Endothelial cell of umbilical vein (primary cell): ENCODE measurements at places on chromosomes 2 and 18. TPM values are rescaled to one million over a fixed set of nuclear protein-coding genes. Genes with fewer than 3 reads are reported as not detected.

Gene IL1A
- total RNA-seq, result 0.99 and 1.4 TPM in 2 replicates

Gene ASPRV1
- total RNA-seq, result 0.15 and 0.48 TPM in 2 replicates

Gene TCF7L1
- 13.2 and 17.4 TPM in 2 replicates for total RNA-seq

Gene IHH
- total RNA-seq, result 0.37 TPM in 1 of 2 replicates, not detected in the other

Gene RBM44
- total RNA-seq, result 0.44 and 0.53 TPM in 2 replicates

Gene SERPINB13
- not detected in 2 replicates for total RNA-seq

Gene MAP2
- total RNA-seq, result 46.1 and 61.2 TPM in 2 replicates

Gene MEP1B
- not detected in 2 replicates for total RNA-seq

Gene POU3F3
- not detected in 2 replicates for total RNA-seq

Gene KIF5C
- 0.21 and 0.55 TPM in 2 replicates for total RNA-seq

Gene FAM237A
- not detected in 2 replicates for total RNA-seq

Gene OR6B2
- total RNA-seq, result not detected in 2 replicates

Gene ZRANB3
- 6.0 and 7.9 TPM in 2 replicates for total RNA-seq

Gene ADRA2B
- total RNA-seq, result not detected in 2 replicates

Gene RMC1
- total RNA-seq, result 27.8 and 29.7 TPM in 2 replicates

Gene AKAIN1
- total RNA-seq, result not detected in 2 replicates

Gene KCTD1
- total RNA-seq, result 12.1 and 13.3 TPM in 2 replicates

Gene CD8B2
- not detected in 2 replicates for total RNA-seq

Gene BOLL
- total RNA-seq, result not detected in 2 replicates

Gene SP140
- total RNA-seq, result 1.3 TPM in 1 of 2 replicates, not detected in the other

Gene SANBR
- 22.9 and 23.8 TPM in 2 replicates for total RNA-seq

Gene WNT10A
- total RNA-seq, result not detected in 2 replicates

Gene CFAP53
- total RNA-seq, result 0.16 and 0.18 TPM in 2 replicates

Gene IL1R1
- 2.9 and 5.5 TPM in 2 replicates for total RNA-seq

Gene GLB1L
- total RNA-seq, result 9.2 and 9.5 TPM in 2 replicates

Gene STK36
- 34.9 and 40.9 TPM in 2 replicates for total RNA-seq

Gene ADGRF3
- total RNA-seq, result 0.18 and 0.73 TPM in 2 replicates

Gene PNKD
- 56.1 and 56.6 TPM in 2 replicates for total RNA-seq
